Fibroblast of skin of scalp (primary cell): ENCODE measurements at places on chromosomes 5 and 9.

GRCh38 chr9:121684381-121685145 is 33.1 kb downstream of the DAB2IP start:
- peak; percentile 38 for DNase-seq

DNA sequence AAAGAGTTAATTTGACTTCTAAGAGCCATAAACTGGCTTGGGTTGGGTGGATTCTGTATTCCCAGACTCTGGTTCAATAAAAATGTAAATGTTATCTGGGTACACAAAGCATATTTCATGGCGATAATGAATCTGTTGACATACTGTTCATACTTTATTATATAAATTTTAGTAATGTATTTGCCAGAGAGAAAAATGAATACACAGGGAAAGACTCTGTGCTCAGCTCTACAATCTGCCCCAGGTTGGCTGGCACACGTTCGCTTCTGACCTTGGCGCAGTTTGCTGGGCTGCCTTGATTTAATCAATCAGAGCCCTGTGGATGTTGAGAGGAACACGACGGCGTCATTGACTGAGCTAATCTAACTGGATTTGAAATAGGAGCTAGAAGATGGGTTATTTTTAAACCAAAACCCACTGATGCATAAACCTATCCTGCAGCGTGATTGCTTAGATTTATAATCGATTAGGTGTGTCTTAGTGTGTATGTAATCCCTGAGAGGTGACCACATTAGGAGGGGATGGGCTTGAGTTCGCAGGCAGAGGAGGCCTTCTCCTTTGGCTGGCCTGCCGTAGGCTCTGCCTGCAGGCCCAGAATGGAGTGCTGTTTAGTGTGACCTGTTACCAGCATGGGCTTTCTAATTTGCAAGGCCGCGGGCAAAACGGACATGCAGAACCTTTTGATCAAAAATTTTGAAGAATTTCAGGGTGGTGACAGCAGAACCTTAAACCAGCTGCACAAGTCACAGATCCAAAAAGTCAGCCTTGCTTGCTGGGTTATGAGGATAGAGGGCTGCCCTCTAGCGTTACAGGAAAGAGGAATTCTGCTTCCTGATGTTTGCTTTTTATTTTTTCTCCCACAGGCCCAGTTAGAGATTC is 3.9 kb upstream of the ADCY2 start:
- DNase-seq = peak; percentile 46

DNA sequence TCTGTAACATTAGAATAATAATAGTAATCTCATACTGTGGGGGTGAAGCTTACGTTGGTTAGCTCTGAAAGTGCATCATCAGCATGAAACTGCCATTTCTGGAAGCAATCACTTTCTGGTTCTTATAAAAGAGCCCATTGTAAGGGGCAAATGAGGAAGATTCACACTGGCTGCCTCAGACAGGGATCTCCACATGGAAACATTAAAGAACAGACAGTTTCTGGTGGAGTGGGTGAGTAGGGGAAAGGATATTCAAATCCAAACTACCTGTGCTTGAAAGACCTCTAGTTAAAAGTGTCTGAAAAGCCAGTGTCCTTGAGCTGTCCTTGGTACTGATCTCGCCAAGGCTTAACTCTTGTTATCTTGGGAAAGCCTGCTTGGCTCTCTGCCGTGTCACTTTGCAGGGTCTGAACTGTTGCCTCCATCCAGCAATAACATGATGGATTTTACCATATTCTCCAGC is 19.1 kb upstream of the SLC31A2 start:
- DNase-seq = peak; percentile 15

- peak; percentile 65 for DNase-seq
Measured at GRCh38 chr9:91776409-91777291, 173.4 kb downstream of the ROR2 start.

GRCh38 chr9:91567642-91568274 is 144.1 kb upstream of the NFIL3 start:
- DNase-seq = no peak

GRCh38 chr5:173055042-173055721 is 970 bp upstream of the CREBRF start:
- no peak for DNase-seq

GRCh38 chr5:1999794-2000193 is 117.1 kb upstream of the IRX4 start:
- no peak for DNase-seq

GRCh38 chr5:66440202-66440680 is 156.0 kb upstream of the MAST4 start:
- DNase-seq = peak; percentile 77

GRCh38 chr5:181194489-181195248 is 10.3 kb downstream of the TRIM7 start:
- DNase-seq = no peak

DNA sequence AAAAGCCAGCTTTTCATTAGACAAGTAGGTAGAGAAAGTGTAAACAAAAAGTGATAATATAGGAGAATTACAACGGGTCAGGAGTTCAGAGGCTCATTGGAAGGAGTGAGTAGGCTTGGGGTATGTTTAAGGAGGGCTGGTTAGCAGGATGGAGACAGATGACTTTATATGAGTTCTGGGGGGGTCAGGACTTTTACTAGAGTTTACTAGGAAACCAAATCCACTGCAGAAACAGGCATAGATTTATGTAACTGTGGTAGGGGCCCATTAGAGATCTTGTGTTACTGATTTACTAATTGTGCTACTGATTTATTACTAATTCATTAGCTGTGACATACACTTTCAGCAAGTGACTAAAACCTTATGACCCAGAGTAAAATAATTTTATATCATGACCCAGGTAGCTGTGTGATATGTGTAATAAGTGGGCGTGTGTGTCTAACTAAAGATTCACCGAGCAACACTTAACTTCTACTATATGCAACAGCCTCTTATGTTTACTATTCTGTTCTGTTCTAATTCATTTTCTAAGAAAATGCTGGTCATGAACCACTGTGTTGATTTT is 73.5 kb downstream of the IQGAP2 start:
- no peak for DNase-seq

GRCh38 chr5:6700685-6701355 is 12.4 kb upstream of the TENT4A start:
- DNase-seq = no peak

GRCh38 chr5:26945901-26946300 is 92.5 kb downstream of the CDH9 start:
- DNase-seq = no peak

- no peak for DNase-seq
Measured at GRCh38 chr5:165420493-165420892, 1915.1 kb downstream of the MAT2B start.

GRCh38 chr9:133403766-133404453 is 13.9 kb downstream of the REXO4 start:
- DNase-seq = peak; percentile 8

DNA sequence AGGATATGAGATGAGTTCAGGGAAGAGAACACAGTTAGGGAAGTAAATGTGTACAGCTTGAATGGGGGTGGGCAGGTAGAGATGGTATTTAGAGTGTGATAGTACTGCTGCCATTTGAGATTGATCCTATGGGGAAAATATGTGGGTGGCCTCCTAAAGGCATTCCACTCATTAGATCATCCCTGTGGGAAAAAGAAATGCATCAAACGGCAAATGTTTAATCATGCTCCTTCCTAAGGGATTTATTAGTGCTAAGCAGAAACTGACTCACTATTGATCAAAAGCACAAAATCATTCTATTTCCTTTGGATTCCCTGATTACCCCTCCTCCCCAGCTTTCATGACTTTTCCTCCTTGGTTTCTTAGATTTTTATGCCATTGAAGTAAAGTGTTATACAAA is 36.4 kb upstream of the SMC5 start:
- DNase-seq = peak; percentile 42

GRCh38 chr5:33180900-33181299 is 259.9 kb upstream of the TARS1 start:
- DNase-seq = peak; percentile 71

DNA sequence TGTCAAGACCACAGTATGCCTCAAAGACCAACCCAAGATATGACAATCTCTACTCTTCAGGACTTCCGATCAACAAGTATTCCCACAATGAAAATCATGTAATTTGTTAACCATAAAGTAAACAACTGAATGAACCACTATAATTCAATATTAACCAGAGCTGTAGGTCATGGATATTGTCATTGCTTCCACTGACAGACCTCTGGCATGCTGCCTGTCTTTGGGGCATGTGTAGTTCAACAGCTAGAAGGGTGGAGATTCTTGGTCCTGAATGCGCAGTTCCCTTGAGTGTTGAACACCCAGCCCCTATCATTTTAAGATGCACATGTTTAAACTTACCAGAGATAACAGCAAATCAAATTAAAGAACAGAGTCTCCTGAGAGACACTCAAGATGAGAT is 283.0 kb downstream of the CEMIP2 start:
- no peak for DNase-seq

- no peak for DNase-seq
Measured at GRCh38 chr9:70533492-70533891, 119.0 kb upstream of the KLF9 start.

- no peak for DNase-seq
Measured at GRCh38 chr5:16493261-16493660, 27.7 kb upstream of the ZNF622 start.

- DNase-seq = no peak
Measured at GRCh38 chr9:124475868-124476690, 25.8 kb downstream of the ADGRD2 start.

GRCh38 chr9:132166599-132166998 is 4.7 kb downstream of the NTNG2 start:
- no peak for DNase-seq

- no peak for DNase-seq
Measured at GRCh38 chr5:155017610-155018009, 4.1 kb downstream of the KIF4B start.

- DNase-seq = peak; percentile 66
Measured at GRCh38 chr9:35112257-35113020, 3.2 kb downstream of the ATOSB start.

- no peak for DNase-seq
Measured at GRCh38 chr5:60205071-60205470, 311.5 kb upstream of the PDE4D start.

- DNase-seq = no peak
Measured at GRCh38 chr9:137478962-137479861, 20.1 kb upstream of the NSMF start.

DNA sequence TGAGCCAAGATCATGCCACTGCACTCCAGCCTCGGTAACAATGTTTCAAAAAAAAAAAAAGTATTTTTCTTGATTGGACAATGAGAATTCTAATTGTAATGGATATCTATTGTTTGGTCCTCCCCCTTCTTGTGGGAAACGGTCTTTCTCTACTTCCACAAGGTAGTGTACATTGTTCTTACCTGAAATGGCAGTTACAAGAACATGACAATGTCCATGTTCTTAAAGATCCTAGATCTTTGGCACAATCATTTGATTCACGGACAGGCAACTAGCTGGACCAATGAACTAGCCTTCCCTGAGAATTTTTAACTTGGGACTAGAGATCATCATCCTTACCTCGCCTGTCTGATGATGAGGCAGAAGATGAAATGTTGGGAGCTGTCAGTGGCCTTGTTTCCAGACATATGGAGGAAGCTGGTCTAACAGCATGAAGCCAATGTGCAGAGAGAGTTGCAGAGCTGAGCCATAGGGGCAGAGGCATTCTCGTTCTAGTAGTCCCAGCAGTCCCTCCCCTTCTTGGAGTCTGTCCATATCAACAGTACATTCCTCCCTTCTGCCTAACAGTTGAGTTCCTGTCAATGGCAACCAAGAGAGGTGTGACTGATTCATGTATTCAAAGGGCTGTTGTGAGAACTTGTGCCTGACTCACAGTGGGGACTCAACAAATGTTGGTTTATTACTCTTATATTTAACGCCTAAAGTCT is 2.1 kb upstream of the MARCHF6 start:
- DNase-seq = peak; percentile 72

- DNase-seq = no peak
Measured at GRCh38 chr9:78158286-78158685, 77.6 kb upstream of the CEP78 start.

- DNase-seq = peak; percentile 70
Measured at GRCh38 chr5:77143998-77144836, 57.1 kb upstream of the ZBED3 start.

- no peak for DNase-seq
Measured at GRCh38 chr5:53006911-53007890, 18.0 kb downstream of the ITGA2 start.

DNA sequence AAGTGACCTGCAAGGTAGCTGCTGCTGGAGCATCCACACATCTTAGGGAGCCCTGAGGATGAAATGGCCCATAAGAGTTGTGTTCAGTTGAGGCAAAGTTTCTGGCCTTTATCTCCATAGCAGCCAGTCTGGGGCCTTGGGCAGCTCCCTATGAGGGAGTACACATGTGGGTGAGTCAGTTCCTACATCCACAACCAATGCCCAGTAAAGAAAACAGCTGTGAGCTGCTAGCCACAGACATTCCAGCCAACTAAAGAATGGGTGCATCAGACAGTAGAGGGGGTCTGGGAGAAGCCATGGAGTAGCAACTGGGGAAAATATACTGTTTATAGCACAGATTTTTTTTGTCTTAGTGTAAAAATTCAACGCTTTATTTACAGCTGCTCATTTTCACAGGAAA is 720.7 kb downstream of the TLE1 start:
- DNase-seq = peak; percentile 84

DNA sequence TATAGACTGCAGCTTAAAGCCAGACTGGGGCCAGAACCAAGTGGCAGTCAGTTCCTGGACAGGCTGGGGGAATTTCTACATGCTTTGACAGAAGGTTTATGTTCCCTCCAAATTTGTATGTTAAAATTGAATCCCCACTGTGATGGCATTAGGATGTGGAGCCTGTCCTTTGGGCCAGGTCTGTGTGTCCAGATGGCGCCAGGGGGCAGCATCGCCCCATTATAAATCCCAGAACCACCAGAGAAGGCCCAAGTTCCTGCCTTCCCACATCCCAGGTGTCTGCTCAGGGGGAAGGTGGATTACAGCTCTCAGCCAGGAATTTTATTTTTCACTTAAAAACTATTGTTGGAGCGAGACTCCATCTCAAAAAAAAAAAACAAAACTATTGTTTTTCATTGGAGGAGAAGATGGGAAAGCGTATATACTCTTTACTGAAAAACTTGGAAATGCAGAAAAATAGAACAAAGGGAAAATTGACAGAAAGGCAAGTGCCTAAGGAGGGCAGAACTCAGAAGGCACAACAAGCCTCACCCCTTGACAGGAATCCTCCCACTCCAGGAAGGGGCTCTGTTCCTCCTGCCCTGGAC is 5.0 kb downstream of the IL3 start:
- DNase-seq = peak; percentile 68

DNA sequence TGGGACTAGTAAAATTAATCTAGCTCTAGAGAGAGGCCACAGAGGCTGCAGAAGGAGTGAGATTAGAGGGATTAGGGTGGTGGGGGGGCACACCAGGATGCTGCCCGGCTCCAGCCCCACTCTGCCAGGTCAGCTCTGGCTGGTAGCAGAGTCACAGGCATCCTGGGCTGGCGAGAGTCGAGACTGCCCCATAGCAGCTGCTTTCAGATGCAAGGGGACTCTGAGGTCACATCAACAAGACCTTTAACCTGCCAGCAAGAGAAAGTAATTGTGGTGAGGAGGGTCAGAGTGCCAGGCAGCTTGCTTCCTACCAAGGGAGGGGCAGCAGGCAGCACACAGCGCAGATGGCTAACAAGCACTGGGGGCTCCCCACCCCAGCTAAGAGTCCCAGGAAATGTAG is 7.5 kb downstream of the EPB41L4B start:
- no peak for DNase-seq

- DNase-seq = no peak
Measured at GRCh38 chr9:7777771-7778170, 21.8 kb downstream of the DMAC1 start.
